ENCODE measurements at places on chromosomes 3 and 15. TPM values are rescaled to one million over a fixed set of nuclear protein-coding genes. Genes with fewer than 3 reads are reported as not detected.
A peak's percentile ranks its signal among the peaks of the same experiment; 100 is the strongest.

The ZBTB11 gene
- total RNA-seq: 16.9 TPM

The STARD9 gene
- total RNA-seq: 4.7 TPM

The SAMD7 gene
- not detected for total RNA-seq

GRCh38 chr3:39718674-39719595 is 90.5 kb upstream of the MYRIP start:
- DNase-seq: peak; percentile 28

DNA sequence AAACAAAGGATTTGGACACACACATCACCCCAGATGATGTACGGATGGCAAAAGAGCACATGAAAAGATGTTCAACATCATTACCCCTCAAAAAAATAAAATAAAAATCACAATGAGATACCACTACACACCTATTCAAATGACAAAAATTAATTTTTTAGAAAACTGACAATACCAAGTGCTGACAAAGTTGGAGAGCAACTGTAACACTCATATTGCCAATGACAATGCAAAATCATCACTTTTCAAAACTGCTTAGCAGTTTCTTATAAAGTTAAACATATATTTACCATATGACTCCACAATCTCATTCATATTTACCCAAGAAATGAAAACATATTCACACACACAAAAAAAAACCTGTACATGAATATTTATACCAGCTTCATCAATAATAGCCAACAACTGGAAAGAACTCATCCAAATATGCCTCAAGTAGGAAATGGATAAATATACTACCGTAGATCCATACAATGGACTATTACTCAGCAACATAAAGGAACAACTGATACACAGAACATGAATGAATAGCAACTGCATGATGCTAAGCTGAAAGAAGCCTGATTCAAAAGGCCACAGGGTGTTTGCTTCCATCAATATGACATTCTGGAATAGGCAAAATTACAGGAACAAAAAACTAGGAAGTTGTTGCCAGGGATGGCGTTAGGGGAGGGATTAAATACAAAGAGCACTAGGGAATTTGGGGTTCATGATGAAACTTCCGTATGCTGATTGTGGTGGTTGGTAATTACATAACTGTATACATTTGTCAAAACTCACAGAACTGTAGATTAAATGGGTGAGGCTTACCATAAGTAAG is 1.3 kb downstream of the FSIP1 start:
- no peak for DNase-seq

GRCh38 chr3:156507285-156507684 is 47.6 kb downstream of the SSR3 start:
- no peak for DNase-seq

GRCh38 chr3:41898631-41899030 is 63.3 kb downstream of the ULK4 start:
- no peak for DNase-seq

GRCh38 chr3:11199902-11200845 is 45.9 kb downstream of the HRH1 start:
- DNase-seq: no peak

The ATP8B4 gene
- 0.82 TPM for total RNA-seq

GRCh38 chr3:24657870-24658510 is 163.3 kb upstream of the THRB start:
- no peak for DNase-seq

Data from kidney epithelial cell (primary cell).